ENCODE measurements at places on chromosomes 2 and 18.

DNA sequence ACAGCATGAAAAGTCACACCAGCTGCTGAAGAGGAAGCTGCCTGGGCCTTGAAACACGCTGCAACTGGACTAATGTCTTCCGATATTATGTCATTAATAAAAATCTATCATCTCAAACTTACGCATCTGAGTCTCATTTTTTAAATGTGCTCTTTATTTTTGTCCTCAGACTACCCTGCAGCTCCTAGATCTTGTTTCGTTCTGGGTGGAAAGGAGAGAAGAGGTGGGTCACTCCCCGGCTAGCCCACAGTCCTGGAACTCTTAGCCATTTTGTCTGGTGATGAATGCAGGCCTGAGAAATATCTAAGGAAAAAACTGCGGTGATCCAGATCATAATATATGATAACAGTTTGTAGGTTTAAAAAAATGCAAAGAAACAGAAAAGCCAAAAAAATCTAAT lies 73.3 kb downstream of the TXNL1 start:
- no peak for DNase-seq

- no peak for DNase-seq
Measured at GRCh38 chr18:43514747-43515146, 237.5 kb upstream of the SYT4 start.

GRCh38 chr2:177832611-177833433 lies 239.8 kb downstream of the PDE11A start:
- DNase-seq, result no peak

GRCh38 chr2:24410976-24411375 lies 50.6 kb upstream of the ITSN2 start:
- DNase-seq, result no peak

DNA sequence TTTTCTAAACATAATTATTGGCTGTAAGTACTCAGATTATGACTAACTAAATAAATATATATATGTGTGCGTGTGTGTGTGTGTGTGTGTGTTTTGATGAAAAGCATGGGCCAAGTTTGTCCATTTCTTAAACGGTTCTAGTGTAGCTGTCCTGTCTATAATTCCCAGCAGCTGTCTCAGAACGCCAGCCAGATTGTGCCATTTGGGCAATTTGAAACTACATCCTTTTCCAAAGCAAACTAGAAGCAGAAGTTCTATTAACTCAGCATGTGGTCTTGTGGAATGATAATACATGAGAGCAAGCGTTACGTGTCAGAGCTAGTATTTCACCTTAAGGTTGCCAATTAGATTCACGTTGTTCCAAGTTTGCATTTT lies 1.7 kb downstream of the ARHGAP28 start:
- DNase-seq, result no peak

- no peak for DNase-seq
Measured at GRCh38 chr2:171307560-171307959, 126.2 kb downstream of the METTL8 start.

DNA sequence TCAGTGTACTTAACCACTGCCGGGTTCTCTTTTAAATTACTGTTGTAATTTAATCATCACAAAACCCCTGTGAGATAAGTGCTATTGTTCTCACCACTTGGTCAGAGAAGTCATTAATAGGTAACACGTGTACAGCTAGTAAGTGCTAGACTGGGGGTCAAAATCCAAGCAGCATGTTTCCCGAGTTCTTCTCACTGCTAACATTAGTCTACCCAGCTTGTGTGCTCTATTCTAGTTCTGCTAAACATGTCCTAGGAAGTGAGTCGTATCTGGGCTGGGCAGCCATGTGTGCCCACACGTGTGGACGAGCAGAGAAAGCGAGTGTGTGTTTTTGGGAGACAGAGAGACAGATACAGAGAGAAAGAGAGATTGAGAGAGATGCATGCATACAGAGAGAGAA lies 94.1 kb downstream of the BIN1 start:
- DNase-seq, result no peak

DNA sequence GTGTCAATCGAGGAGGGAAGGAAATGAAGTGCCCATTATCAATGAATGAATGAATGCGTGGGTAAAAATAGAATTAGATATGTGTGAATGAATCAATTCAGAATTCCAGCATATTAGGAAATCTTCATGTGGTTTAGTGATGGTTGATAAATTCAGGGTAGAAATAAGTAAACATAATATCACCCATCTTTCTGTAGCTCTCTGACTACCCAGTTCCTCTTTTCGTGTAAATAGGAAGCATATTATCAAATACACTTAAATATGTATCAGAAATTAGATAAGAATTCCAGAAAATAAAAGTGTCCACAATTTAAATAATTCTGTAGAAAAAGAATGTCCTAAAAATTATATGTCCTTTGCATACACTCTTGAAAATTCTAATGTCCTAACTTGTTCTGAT lies 552.9 kb upstream of the LRATD1 start:
- DNase-seq, result no peak

- no peak for DNase-seq
Measured at GRCh38 chr18:44698518-44698917, 17.8 kb downstream of the SETBP1 start.

GRCh38 chr2:128090575-128090944 lies 440 bp upstream of the UGGT1 start:
- DNase-seq, result no peak

DNA sequence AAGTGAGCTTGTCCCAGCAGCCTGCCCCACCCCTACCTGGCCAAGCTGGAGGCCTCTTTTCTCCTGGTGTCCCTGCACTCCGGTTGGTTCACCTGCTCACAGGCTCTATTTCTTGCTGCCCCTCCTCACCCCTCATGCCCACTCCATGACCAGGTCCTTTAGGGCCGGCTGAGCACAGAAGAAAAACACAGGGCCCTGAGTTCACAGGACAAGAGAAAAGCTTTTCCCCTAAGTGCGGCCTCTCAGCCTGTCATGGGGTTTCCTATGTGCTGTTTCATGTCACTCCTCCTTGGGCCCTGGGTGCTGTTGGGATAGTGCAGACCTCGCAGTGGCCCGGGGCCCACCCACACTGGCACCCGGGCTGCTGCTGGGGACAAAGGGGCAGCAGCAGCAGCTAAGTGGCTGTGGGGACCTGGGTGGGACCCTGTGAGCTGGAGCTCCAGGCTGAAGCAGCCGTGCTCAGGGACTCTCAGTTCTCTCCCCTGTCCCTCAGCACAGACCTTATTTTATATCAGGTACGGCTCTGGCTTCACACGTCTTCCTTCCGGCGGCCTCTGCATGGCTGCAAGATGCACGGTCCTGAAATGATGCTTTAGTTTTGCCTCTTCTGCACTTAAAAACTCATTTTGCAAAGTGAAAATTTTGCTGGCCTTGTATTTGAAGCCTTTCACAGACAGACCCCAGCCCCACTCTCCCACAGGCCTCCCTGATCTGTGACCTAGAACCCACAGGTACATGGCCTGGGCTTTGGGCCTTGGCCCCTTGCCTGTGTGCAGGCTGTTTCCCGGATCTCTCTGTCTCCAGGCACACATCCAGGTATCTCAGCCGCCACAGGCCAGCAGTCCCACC lies 71.8 kb downstream of the SH3RF3 start:
- no peak for DNase-seq

- DNase-seq, result no peak
Measured at GRCh38 chr2:236081171-236081570, 87.0 kb downstream of the GBX2 start.

- DNase-seq, result no peak
Measured at GRCh38 chr2:100643906-100644501, 81.2 kb downstream of the PDCL3 start.

DNA sequence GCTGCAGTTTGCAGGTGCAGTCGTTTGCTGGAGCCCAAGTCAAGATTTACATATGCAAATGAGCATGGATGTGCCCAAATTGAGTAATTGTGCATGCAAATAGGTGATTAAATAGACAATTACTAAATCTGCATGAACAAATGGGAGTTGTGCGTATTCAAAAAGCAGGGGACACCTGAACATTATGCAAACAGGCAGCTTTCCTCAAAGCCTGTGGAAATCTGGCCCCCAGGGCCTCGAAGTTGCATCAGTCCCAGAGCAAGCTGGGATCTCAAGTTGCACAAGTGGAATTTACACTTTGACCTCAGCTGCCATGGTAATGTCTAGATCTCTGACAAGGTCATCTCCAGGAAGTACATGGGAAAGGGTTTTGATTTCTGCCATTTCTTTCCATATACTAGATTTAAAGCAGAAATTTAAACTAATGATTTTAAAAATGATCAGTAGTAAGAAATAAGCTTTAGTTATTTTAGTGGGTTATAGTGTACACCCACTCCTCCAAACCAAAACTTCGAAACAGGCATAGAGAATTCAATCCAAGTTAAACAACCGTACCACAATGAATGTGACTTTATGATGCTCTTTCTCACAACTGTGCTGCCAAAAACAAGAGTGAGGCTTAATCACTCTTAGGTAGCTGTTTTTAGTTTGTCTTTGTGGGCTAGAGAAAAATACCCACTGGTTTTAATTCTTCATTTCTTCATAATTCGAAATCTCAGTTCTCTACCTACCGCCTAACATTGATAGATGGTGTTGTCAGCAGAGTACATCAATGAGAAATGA lies 110.7 kb downstream of the RND3 start:
- DNase-seq, result no peak

DNA sequence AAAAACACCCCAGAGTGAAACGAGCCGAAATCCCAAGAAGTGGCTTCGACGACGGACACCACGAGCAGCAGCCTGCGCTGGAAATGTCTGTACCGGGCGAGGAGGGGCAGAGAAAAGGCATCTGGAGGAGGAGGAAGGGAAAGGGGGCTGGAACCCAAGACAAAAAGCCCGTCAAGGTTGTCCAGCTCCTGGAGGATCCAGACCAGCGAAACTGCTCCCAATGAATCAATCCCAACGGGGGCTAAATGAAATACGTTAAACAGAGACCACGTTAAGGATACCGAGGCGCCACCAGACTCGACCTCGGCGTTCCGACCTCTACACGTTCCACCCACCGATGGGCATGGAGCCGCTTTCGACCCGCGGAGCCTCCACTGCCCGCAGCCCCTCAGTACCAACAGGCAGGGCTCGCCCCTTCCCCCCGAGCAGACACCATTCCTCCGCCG lies 400 bp downstream of the CCDC88A start:
- DNase-seq, result peak; percentile 19

DNA sequence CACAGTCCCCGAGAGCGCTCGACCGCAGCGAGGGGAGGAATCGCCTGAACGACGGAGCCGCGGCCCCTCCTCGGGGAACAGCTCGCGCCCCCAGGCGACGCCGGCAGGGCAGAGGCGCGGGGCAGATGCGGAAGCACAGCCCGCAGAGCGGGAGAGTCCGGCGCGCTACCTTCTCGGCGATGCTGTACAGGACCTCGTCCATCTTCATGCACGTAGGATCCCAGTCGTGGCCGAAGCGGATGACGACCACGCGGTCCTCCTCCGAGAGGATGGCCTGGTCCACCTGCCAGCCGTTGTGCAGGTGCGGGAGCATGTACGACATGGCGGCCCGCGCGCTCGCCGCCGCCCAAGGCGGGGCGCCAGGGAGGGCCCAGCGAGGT lies 302 bp downstream of the TXNL4A start:
- DNase-seq, result peak; percentile 36

- DNase-seq, result no peak
Measured at GRCh38 chr2:23523373-23524260, 138.6 kb downstream of the KLHL29 start.
